Mesenteric fat pad (tissue), 1 donor: ENCODE measurements at places on chromosomes 5 and 9.

DNA sequence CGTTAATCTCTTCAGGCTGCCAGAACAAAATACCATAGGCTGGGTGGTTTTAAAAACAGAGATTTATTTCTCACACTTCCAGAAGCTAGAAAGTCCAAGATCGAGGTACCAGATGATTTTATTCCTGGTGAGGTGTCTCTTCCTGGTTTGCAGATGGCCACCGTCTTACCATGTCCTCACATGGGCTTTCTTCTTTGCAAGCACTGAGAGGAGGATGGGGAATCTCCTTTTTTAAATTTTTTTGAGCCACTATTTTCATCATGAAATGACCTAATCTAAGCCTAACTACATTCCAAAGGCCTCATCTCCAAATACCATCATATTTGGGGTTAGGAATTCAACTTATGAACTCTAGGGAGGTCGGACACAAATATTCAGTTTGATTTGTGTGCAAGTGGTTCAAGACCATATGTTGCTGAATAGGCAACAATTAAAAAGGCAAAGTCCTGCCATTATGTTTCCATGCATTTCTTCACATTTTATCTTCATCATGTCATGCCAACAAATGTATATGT lies 371.2 kb downstream of the CDH18 start:
- no peak for DNase-seq

DNA sequence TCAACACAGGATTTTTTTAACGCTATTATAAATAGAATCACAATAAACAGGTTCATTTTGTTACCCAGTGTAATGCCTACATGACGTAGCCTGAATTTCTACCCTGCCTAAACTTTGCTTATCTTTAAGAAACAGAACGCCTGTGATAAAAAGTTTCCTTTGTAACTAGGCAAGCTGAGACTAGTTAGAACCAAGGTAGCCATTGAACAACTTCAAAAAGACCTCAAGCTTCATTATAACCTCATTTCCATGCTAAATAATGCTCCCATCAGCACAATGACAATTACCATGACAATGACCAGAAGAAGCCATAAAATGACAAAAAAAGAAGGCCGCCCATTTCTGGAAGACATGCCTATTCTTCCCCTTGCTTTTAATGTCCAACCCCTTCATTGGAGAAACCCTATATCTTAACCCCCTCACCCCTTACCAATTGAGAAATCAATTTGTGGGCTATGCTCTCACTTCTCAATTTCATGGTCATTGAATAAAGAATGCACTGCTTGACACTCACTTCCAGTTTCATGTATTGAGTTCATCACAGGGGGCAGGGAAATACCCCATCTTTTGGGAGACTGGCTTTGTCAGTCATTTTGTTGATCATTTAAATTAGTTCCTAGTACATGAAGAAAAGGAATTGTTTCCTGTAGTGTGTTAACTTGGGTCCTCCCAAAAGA lies 276.8 kb downstream of the MCTP1 start:
- DNase-seq, result no peak

- no peak for DNase-seq
Measured at GRCh38 chr9:16986556-16986955, 116.1 kb upstream of the BNC2 start.

- DNase-seq, result no peak
Measured at GRCh38 chr5:39486361-39486760, 61.6 kb upstream of the DAB2 start.

GRCh38 chr5:178526773-178527457 lies 63.3 kb downstream of the COL23A1 start:
- DNase-seq, result peak; percentile 65

GRCh38 chr5:72147569-72147968 lies 40.3 kb downstream of the MAP1B start:
- no peak for DNase-seq

- DNase-seq, result no peak
Measured at GRCh38 chr5:35009019-35009418, 38.7 kb downstream of the AGXT2 start.

DNA sequence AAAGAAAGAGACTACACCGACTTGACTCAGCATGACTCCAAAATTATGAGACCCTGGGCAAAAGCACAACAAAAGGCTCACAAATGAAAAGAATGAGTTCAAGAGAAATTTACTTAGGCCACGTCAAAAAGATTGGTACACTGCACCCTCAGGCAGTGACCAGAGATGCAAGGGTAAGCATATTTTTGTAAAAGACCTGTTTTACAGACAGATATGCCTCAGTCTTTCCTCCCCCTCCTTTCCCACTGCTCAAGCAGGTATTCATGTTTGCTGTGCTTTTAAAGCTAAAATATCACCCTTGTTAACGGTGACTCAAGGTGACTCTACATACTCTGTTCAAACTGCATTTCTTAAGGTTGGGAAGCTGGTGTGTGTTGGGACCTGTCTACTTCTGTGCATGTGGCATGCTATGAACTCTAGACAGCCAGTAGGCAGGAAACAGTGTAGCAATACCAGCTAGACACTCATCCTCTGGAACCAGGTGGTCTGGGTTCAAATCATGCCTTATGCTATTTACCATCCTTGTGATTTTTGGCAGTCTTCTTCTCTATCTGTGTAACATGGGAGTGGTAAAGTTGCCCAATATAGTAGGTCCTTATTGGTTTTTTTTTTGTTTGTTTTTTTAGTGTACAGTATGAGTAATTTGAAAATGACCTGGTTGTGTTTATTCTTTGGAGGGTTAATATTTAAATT lies 98.7 kb downstream of the TLE4 start:
- DNase-seq, result no peak

GRCh38 chr5:59485107-59485506 lies 408.4 kb downstream of the PDE4D start:
- no peak for DNase-seq

DNA sequence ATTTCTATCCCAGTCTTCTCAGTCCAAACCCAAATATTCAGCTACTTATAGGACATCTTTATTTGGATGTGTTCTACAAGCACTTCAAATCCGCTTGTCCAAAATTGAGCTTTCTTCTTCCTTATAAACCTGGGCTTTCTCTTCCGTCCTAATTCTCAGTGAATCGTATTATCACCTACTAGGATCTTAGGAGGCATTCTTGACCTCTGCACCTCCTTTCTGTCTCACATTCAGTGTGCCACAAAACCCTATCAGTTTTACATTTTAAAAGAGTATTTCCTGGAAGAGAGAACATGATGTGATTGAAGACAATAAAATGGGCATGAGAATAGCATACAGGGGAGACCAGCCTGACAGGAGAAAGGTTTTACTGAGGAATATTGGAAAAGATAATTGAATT lies 16.8 kb upstream of the GNE start:
- no peak for DNase-seq

- DNase-seq, result no peak
Measured at GRCh38 chr9:119092125-119092524, 277.1 kb downstream of the BRINP1 start.
